ENCODE measurements at places on chromosomes 4 and X. TPM values are rescaled to one million over a fixed set of nuclear protein-coding genes. Genes with fewer than 3 reads are reported as not detected.

DNA sequence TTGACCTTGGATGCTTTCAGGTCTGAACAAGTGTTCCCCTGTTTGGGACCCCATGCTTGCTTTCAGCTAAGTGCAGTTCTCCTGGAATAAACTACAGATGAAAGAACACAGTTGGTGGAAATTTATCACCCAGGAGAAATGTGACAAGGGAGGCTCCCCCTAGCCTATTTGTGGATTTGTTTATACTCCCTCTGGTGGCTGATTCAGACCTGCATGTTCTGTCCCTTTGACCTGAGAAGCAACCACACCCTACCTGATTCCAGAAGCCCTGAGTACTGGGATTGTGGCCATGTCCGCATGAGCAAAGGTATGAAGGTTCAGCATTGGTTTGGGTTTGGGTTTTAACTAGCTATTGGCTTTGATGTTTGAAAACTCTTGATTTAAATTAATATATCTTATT lies 440.9 kb downstream of the MID1IP1 start:
- no peak for DNase-seq

DNA sequence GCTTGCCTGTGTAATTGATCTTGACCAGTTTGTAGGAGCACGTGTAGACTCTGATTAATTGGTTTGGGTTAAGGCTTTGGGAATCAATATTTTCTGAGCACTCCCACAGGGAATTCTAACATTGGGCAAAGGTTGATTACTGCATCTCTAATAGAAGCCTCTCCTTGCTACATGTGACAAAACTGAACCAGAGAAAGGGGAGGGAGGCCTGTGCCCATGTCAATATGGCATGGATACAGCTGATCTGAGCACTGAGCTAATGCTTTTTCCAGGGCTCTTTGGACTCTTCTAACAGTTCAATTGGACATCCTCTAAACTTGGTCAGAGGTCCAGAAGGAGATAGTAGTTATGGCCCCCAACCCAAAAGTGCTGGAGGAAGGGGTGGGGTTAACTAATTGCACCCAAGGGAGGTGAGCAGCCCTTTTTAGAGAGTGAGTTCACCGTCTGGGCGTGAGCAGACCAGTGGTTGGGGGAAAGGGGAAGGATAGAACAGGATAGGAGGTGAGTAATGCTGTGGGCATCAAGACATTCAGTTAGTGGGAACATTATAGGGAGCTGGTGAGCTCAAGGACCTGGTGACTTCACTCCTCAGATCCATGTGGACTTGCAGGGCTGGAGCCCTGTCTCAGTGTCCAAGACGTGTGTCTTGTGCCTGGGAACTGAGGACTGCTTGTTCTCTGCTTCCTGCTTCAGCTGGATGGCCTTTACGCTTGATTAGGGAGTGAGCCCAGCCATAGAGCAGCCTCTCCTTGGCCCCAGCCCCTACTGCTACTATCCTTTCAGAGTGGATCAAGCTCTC lies 22.8 kb downstream of the MSN start:
- DNase-seq = peak; percentile 41

GRCh38 chr4:61427099-61427817 lies 227.1 kb downstream of the ADGRL3 start:
- DNase-seq = no peak

- DNase-seq = no peak
Measured at GRCh38 chr4:155587766-155588165, 78.9 kb upstream of the GUCY1A1 start.

DNA sequence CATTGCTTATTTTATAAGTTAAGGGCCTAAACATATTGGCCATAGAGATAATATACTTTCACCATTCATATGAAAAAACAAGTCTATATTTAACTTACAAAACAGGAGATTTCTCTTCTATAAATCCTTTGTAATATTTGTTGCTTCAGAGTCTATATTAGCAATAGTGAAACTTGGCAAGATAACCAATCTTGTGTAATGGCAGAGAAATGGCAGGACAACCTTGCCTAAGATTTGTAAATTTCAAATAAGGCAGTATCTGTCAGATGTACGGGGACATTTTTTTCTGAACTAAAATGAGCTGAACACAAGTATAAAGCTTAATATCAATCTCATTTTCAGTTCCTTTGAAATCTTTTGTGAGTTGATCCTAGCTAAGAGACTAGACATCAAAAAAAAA lies 17.8 kb upstream of the CPEB2 start:
- no peak for DNase-seq

GRCh38 chrX:42704454-42704853 lies 73.5 kb downstream of the PPP1R2C start:
- DNase-seq = no peak

- peak; percentile 28 for DNase-seq
Measured at GRCh38 chr4:63717384-63717783, 691.9 kb downstream of the TECRL start.

DNA sequence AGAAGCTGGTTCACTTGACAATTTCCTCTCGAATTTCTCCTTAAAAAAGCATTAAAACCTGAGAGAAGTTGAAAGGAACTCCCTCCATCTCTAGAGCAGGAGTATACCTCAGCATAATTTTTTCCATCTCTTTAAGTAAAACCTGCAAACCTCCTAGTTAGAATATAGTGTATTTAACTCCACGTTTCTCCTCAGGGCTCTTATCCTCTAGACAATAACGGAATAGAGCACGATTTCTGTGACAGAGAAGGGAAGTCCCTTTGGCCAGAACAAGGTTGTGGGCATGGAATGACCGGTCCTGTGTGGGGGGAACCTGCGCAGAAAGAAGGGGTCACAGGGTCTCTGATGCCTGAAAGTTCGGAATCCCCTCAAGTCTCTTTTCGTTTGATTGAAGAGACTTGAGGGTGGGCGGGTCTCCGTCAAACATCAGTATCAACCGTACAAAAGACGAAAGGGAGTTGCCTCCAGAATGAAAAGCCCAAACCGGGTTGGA lies 697 bp downstream of the ZNF280C start:
- no peak for DNase-seq

DNA sequence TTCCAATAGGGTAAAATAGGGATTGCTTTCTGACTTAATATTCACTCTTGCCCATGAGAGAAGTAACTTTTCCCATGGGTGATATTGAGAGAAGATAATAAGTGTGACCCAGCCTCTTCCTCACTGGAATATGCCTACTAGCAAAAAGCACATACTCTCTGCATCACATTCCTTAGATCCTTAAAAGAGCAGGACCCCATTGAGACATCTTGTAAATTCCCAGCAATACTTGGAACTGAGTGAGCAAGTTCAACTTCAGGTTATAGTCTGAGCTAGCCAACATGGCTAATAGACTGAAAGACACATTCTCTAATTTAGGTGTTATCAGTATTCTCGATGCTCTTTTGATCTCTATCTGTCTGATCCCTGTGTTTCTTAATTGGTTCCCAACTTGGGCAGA lies 1372.3 kb downstream of the STIM2 start:
- no peak for DNase-seq

DNA sequence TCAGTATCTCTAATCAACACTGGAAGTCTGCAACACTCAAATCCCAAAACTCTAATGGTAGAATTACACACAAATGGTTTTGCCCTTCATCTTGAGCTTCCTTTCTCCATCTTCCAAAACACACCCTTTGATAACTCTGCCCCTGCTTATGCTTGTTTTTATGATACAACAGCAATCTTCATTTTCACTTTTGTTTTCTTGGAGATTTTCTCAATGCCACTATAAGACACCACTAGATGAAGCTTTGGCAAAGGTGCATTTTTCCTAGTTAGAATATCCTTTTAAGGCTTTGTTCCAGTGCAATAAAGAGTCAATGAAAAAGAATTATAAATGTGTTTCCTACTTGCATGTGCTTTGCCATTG lies 472.4 kb upstream of the NWD2 start:
- no peak for DNase-seq

- no peak for DNase-seq
Measured at GRCh38 chr4:188869581-188869980, 730.3 kb downstream of the TRIML1 start.

DNA sequence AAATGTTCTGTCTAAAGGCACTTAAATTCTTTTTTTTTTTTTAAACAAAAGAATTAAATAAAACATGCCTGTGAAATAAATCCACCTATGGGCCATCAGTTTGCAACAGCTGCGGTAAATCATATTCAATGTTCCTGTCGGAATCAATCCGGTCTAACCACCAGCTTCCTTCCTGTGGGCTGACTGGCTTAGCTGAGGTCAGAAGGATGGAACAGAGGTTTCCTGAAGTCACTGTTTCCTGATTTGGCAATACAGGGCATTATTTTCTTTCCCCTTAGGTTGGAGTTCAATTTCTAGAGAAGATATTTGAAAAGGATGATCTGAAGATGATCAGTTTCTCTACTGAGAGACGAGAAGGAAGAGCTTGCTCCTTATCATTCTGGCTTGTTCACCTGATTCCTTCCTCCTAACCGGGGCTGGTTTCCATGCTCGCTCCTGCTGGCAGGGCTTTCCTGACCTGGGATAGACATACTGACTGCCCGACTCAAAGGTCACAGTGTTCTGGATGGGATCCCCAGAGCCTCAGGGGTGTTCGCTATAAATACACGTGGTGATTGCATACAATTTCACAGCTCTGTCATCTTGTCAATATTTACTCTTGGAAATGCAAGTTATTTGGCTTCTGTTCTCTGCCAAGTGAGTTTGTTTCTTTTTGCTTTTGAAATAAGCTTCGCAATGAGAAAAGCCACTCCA lies 21.7 kb downstream of the PDLIM3 start:
- no peak for DNase-seq

- no peak for DNase-seq
Measured at GRCh38 chrX:136477026-136477425, 10.7 kb upstream of the BRS3 start.

DNA sequence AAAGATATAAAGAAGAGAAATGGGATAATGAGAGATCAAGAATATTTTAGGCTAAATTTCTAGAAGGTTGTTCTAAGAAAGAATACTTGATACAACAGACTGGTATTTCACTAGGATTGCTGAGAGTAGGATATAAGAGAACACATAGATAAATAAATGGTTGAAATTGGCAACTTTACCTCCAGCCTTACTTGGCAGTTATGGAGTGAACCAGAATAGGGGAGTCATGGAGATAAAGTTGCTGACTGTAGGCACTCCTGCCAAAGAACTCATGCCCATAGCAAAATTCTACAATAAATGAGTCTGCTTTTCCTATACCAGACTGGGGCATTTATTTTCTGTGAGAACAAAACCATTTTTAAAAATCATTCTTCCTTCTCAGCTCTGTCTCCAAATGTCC lies 26.4 kb upstream of the MMRN1 start:
- DNase-seq = no peak

Gene STOX2
- total RNA-seq = 12.2 TPM

Gene KCND1
- total RNA-seq = 0.24 TPM

DNA sequence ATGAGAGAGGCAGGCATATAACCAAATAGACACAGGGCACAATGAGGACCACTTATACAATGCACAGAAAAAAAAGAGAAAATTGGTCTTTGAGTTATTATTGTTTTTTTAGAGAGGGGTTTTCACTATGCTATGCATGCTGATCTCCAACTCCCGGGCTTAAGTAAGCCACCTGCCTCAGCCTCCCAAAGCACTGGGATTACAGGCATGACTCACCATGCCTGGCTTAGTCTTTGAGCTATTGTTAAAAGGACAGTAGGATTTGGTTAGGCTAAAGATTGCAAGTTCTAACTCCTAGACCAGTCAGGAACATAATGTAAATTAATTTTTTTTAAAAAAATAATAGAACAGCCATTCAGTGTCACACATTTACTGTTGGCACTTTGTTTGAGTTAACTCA lies 340.1 kb downstream of the GPAT3 start:
- DNase-seq = no peak

DNA sequence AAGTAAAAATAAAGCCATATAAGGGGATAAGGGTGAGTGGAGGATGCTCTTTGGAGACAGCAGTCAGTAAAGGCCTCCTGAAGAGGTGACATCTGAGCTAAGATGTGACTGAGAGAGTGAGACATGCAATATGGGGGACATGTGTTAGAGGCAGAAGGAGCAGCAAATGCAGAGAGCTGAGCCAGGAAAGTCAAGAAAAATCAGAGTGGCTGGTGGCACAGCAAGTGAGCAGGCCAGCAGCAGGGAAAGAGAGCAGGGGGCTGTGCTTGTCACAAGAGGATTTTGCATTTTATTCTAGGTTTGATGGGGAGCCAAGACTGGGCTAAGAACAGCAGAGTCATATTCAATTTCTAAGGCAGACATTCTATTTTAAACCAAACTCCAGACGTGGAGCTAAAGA lies 394.5 kb downstream of the KCNIP4 start:
- no peak for DNase-seq

DNA sequence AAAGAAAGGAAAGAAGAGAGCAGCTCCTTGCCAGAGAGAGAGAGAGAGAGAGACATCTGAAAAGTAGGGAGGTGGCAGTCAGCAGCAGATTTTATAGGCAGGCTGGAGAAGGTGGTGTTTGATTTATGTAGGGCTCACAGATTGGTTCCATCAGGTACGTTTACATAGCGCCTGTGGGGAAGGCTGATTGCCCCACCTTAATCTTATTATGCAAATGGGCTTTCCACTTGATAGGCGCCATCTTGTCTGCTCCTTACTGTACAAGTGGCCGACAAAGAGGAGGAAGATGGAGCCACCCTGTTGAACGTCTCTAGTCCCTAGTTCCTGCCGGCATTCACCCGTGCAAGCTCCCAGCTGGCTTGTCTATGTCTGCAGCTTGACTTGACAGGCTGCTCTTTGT lies 49.1 kb upstream of the DHRSX start:
- DNase-seq = no peak

Gene TRMT10A
- 16.6 TPM for total RNA-seq

DNA sequence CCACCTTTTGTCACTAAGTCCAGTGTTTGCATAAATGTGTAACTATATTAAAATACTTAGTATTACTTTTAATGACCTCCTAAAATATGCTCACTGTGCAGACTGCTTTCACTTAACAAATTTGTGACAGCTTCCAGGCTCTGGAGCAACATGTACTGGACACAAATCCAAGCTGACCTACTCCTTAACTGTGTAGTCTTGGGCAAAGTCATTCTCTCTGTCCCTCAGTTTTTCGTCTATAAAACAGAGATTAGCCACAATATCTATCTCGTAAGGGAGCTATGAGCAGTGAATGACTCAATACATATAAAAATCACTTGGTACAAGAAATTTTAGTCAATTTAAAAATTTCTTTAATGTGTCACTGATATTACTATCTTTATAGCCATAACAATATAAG lies 20.4 kb upstream of the RAB40A start:
- DNase-seq = no peak

DNA sequence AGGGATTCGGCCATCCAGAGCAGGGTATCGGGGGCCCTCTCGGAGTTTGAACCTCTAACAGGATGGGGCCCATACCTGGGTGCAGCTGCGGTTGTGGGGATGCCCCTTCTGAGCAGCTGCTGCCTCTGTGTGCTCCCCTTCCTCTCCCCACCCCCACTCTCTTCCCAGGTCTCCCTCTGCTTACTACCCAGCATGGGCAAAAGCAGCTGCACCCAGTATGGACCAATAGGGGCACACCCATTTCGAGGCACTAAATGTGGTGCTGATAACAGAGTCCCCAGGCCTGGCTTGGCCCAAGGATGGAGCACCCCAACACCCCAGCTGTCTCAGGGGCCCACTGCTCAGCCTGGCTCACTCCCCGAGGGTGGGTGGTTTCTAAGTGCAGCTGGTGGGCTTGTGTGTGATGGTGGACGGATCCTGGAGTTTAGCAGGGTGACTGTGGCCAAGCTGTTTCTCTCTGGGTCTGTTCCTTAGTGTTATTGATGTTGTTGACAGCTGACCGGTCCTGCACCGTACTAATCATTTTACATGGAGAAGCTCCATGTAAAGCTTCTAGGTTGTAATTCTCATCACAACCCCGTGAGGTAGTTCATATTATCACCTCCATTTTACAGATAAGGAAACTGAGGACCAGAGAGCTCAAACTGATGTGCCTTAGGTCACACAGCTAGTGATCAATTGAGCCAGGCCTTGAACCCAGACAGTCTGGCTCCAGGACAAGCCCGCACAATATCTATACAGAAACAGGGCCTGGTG lies 13.1 kb upstream of the KIAA0232 start:
- no peak for DNase-seq

Gene LYAR
- total RNA-seq = 30.7 TPM

All from Caki2 (cell line).